Sciatic nerve (tissue), 2 donors: ENCODE measurements at places on chromosomes 7 and 10.

DNA sequence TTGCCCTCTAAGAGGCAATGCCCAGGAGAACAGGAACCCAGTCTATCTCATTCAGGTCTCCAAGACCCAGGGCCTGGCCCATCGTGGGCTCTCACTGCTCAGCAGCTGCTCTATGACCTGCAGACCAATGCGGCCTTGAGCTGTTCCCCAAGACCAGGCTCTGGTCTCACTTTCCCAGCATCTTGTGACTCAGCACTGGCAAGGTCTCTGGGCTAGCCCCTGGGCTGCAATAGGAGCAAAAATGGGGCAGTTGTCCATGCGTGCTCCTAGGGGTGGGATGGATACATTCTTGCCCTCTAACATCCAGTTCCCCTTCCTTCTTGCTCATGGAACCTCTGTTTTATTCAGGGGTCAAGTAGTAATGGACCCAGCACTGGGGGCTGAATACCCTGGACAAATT, 13.5 kb downstream of the GCK start:
- DNase-seq = no peak

GRCh38 chr10:78873413-78873812, 195.4 kb upstream of the ZMIZ1 start:
- DNase-seq = no peak

- no peak for DNase-seq
Observed at GRCh38 chr7:25855854-25856782, 295.9 kb upstream of the NFE2L3 start.

DNA sequence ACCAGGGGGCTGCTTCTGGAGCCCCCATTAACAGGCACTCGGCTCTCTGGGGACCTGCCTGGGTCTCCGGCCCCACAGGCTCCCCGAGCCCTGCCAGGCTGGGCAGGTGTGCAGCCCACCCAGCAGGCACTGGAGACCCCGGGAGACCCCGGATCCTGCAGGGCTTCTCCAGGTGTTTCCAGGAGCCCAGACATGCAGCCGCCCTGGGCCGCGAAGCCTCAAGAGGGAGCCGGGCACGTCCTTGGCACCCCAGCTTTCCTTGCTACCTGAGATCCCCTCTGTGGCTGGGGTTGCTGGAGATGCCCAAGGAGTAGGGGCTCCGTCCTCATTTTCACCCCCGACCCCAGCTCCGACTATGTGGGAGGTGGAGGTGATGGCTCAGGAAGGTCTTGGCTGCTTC, 7.7 kb upstream of the AMZ1 start:
- no peak for DNase-seq

DNA sequence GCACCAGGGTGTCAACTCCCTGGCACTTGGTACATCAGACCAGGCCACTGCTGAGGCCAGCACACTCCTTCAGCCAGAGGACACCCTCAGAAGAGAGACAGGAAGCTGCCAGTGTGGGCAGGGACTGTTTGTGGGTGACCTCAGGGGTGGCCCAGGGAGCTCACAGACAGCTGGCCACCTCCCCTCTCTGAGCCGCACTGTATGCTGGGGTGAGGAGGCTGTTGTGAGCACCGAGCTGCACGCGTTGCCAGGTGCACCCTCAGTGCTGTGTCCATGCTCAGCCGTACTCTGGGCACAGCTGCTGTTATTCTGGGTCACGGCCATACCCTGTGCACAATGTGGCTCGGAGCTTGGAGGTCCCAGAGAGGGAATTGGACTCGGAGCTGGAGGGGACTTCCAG, 61.5 kb upstream of the NANOS1 start:
- DNase-seq = peak; percentile 48

- DNase-seq = no peak
Observed at GRCh38 chr7:148245381-148245780, 345.2 kb upstream of the C7orf33 start.

- no peak for DNase-seq
Observed at GRCh38 chr7:17013204-17013603, 131.4 kb upstream of the AGR3 start.

- DNase-seq = no peak
Observed at GRCh38 chr10:58839771-58840170, 327.1 kb downstream of the BICC1 start.

DNA sequence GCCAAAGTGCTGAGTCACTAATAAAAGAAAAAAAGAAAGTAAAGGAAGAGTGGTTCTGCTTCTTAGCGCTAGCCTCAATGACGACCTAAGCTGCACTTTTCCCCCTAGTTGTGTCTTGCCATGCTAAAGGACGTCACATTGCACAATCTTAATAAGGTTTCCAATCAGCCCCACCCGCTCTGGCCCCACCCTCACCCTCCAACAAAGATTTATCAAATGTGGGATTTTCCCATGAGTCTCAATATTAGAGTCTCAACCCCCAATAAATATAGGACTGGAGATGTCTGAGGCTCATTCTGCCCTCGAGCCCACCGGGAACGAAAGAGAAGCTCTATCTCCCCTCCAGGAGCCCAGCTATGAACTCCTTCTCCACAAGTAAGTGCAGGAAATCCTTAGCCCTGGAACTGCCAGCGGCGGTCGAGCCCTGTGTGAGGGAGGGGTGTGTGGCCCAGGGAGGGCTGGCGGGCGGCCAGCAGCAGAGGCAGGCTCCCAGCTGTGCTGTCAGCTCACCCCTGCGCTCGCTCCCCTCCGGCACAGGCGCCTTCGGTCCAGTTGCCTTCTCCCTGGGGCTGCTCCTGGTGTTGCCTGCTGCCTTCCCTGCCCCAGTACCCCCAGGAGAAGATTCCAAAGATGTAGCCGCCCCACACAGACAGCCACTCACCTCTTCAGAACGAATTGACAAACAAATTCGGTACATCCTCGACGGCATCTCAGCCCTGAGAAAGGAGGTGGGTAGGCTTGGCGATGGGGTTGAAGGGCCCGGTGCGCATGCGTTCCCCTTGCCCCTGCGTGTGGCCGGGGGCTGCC, at the start of gene IL6:
Gene IL6, plus strand, starts transcription at position 294 of the 807 bp plus-strand sequence. Its CDS starts 63 bp downstream, at position 357.
- peak; percentile 86 for DNase-seq

DNA sequence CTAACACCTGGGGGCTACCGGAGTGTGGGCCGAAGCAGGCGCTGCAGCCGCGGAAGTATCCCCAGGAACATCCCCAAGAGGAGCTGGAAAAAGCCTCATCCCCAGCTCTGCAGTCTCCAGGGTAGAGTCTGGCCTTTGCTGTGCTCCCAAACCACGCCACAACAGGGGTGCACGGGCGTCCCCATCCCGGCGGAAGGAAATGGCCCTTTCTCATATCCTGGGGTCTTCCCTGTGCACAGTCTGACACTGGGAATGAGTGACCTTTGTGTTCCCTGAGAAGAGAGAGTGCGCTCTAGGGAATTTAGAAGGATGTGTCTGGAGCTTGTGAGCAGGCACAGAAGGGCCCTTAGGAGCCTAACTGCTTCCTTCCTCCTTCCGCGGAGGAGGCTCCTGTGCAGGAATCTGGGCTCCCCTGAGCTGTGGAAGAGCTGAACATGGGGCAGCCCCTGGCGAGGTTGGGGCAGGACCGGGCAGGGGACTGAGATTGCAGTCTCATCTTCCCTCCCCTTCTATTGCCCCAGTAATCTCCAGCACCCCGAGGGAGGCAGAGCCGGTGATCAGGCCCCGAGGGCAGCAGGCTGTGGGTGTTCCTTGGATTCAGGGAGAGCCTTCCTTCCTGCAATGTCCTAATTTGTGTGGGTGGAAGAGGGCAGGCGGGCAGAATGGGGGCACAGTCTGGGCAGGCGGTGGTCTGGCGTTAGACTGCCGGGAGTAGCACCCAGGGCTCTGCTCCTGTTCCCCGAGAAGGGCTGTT, 1.3 kb downstream of the REPIN1 start:
- DNase-seq = no peak
